SK-MEL-5 (cell line): ENCODE measurements at places on chromosomes 2 and 18. TPM values are rescaled to one million over a fixed set of nuclear protein-coding genes. Genes with fewer than 3 reads are reported as not detected.

DNA sequence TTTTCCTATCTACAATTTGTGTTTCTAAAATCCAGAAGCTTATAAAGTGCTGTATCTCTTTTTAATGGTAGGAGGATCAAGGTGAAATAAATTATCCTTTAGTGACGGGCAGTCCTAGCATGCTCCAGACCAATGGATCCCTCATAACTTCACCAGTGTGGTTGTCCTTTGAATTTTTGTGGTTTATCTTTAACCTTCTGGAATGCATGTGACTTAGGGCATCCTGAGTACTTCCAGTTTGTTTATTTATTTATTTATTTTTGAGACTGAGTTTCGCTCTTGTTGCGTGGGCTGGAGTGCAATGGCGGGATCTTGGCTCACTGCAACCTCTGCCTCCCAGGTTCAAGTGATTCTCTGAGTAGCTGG lies 40.4 kb downstream of the NUP35 start:
- DNase-seq, result peak; percentile 67

- DNase-seq, result peak; percentile 28
These were observed 84.9 kb upstream of the EPB41L3 start for GRCh38 chr18:5628512-5629255.

GRCh38 chr2:29640360-29640759 lies 281.0 kb downstream of the ALK start:
- DNase-seq, result no peak

DNA sequence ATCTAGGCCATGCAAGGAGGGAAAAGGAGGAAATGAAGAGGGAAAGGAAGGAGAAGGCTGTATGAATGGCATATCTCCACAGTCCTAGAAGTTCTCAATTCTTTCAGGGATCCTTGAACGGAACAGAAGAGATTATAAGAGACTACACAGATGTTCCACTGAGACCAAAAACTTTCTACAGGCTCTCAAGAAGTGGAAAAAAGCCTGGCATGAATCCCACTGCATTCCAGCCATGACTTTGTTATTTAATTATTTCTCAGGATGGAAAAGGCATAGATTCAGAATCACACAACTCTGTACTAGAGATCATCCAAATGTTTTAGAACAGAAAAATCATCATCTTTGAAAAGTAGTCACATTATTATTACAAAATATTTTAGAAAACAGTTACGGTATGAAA lies 131.7 kb upstream of the CDH20 start:
- DNase-seq, result no peak

- no peak for DNase-seq
These were observed 105.6 kb upstream of the NOL4 start for GRCh38 chr18:34330308-34330707.

GRCh38 chr2:178915423-178916173 lies 108.4 kb upstream of the TTN start:
- DNase-seq, result no peak

- peak; percentile 64 for DNase-seq
These were observed 48.0 kb downstream of the SERPINB8 start for GRCh38 chr18:64017870-64018269.

- DNase-seq, result no peak
These were observed 87.2 kb downstream of the BCL11A start for GRCh38 chr2:60466161-60466702.

DNA sequence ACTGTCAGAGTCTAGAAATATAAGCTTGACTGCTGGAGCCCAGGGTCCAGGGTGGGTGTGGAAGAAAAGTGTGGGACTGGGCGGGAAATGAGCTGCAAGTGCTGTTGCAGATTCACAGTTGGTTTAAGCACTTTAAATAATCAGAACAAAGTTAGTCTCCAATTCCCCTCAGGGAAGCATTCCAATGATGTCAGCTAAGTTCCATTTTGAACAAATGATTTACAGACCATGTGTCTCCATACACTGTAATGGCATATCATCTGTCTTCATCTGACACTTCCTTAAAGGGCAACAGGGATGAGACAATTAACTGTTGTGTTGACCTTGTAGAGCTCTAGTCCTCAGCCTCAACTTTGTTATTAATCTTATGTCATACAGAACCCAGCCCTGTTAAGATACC lies 31.5 kb upstream of the REG3A start:
- peak; percentile 15 for DNase-seq

DNA sequence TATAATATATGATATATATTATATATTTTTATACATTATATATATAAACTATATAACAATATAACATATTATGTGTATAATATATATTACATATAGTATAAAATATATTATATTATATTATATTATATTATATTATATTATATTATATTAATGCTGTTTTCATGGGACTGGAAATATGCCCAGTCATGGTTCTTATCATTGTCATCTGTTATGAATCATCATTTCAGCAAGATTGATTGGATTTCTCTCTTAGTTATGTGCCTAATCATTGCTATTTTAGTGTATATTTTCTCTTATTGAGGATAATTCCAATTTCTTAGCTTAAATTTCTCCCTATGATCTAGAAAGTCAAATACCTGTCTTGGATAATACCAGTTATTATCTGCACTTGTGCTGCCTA lies 617.8 kb downstream of the TRIB2 start:
- DNase-seq, result no peak

- DNase-seq, result no peak
These were observed 946.3 kb upstream of the LRATD1 start for GRCh38 chr2:13686262-13686661.

- DNase-seq, result no peak
These were observed 860 bp upstream of the CD8A start for GRCh38 chr2:86791573-86791972.

- no peak for DNase-seq
These were observed 146.6 kb downstream of the MEIS1 start for GRCh38 chr2:66581339-66582103.

DNA sequence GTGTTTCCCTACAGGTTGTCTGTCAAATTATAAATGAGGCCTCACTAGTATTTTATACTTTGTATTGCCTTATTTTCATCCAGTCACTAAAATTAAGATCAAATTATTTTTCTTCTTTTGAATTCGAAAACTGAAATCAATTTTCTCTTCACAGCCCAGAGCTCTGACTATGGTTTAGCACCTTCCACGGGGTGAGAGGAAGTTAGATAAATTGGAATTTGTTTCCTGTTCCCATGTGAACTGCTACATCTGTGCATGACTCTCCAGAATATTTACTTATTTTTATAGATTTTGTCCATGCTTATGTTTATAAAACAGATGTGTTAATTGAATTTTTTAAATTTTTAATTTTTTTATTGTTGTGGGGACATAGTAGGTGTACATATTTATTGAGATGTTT lies 656.5 kb downstream of the IRS1 start:
- DNase-seq, result no peak

DNA sequence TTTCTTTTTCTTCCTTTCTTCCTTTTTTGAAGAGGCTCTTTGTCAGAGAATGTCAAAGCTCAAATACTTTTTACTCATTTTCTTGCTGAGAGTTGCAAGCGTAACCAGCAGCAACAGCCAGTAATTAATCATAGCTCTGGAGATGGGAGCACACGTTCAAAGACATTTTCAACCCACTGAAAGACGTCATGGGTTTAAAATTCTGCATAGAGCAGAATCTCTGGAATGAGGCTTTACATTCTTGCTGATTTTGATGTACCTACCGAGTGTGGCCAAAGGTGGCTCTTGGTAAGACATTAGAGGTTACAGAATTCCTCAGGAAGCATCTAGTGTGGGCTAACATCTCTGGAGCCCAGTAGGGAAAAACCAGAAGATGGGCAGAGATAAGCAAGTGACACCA lies 292.5 kb downstream of the MTX2 start:
- no peak for DNase-seq

DNA sequence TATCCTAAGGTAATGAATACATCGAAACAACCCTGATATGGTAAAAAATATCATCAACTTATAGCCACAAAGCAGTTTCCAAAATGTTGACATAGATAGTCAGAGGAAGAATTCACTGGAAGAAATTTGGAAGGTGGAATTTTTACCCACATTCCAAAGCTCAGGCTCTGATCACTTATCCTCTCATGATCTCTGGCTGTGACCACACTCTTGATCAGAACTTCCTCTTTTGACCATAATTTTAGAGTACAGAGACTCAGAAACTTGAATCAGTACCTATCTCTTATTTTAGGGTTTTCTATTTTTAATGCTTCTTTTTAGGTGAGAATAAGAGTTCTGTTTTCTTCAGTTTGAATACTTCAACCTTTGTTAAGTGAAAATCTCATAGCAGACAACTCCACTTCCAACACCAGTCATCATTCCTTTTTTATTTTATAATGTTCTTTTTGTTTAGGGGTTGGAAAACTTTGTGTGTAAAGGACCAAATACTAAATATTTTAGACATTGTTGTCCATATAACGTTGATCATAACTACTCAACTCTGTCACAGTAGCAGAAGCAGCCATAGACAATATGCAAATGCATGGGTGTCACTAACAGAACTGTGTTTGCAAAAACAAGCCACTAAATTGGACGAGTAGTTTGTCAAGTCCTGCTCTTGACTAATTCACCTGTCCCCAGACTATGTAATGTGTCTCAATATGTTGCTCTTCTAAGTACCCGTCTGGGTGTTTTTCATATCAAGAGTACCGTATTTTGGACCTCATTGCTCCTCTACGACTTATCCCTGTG lies 891.6 kb upstream of the CRIM1 start:
- DNase-seq, result no peak

- DNase-seq, result no peak
These were observed 9.6 kb downstream of the PIGN start for GRCh38 chr18:62177271-62177670.

DNA sequence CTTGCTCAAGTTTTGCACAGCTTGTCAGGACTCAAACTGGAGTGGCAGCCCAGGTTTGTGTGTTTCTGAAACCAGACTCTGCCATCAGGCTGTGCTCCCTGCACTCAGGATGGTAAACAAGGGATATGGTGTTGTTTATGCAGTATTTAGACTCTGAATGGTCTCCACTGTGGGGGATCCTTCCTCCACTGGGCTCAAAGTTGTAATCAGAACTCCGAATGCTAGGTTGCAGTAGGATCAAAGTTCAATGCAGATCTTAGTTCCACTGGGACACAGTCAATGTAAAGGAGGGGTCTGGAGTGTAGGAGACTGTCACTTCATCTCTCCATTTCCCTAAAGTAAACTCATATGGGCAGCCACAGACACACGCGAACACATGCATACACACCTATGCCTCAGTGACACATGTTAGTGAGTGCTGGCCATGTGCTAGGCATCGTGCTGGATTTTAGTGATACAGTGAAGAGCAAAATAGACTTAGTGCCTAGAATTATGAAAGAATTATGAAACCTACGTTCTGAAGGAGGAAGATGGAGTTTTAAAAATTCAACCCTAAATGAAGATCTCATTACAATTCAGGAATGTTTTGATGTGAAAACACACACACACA lies 6.1 kb downstream of the IL18R1 start:
- DNase-seq, result no peak

DNA sequence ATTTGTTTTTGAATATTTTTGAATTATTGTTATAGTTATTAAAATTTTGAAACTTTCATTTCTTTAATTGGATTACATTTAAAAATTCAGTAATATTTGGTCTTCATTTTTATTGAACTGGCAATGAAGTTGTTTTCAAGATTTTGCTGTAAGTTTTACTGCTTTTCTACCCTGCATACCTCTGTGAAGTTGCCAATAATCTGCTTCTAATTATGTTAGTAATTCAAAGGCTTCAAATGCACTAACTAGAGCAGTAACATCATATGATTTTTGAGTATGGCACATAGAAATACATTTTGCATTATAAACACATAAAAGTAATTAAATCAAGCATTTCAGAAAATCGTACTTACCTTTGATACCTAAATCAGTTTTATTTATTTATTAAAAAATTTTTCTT lies 40.3 kb upstream of the FAM171B start:
- no peak for DNase-seq

GRCh38 chr2:177030451-177031105 lies 182.0 kb upstream of the HNRNPA3 start:
- peak; percentile 4 for DNase-seq

GRCh38 chr2:179536185-179536584 lies 271.6 kb upstream of the SESTD1 start:
- no peak for DNase-seq

DNA sequence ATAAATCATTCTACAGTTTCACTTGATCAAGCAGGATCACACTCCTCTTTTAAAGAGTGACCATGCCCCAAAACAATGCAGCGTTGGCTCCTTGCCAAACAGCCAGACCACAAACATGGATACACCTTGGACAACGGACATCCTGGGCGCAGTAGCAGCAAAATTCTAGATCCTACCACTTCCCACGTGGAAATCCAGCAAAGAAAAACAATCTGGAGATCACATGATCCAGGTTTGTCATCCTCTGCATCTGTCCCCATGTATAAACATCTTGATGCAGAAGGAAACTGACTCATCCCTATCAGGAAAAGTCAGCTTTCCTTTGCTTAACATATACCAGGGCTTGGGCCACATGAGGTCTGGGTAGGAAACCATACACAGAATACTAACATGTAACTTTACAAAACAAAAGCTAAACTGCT lies 53.1 kb downstream of the ZNF521 start:
- peak; percentile 9 for DNase-seq

Gene GPC1
- total RNA-seq, result 4.9 and 5.8 TPM in 2 replicates

Gene DES
- 0.13 TPM in 1 of 2 replicates, not detected in the other for total RNA-seq

Gene ALLC
- total RNA-seq, result not detected in 2 replicates

Gene WNT10A
- total RNA-seq, result 0.05 and 0.11 TPM in 2 replicates

Gene CENPA
- total RNA-seq, result 18.9 and 23.0 TPM in 2 replicates

Gene DNAJC5G
- not detected in 2 replicates for total RNA-seq

Gene FAP
- 0.37 and 2.3 TPM in 2 replicates for total RNA-seq
